ENCODE measurements at places on chromosomes 1 and 21. TPM values are rescaled to one million over a fixed set of nuclear protein-coding genes. Genes with fewer than 3 reads are reported as not detected.

The ITPKB gene
- total RNA-seq, result 9.8 TPM

The SMCP gene
- not detected for total RNA-seq

The KTI12 gene
- 8.3 TPM for total RNA-seq

The HCRTR1 gene
- not detected for total RNA-seq

The ZNF678 gene
- 24.1 TPM for total RNA-seq

The OPTC gene
- total RNA-seq, result not detected

The PKP1 gene
- not detected for total RNA-seq

The C1orf185 gene
- total RNA-seq, result not detected
